ENCODE measurements at places on chromosomes 11 and 22.

DNA sequence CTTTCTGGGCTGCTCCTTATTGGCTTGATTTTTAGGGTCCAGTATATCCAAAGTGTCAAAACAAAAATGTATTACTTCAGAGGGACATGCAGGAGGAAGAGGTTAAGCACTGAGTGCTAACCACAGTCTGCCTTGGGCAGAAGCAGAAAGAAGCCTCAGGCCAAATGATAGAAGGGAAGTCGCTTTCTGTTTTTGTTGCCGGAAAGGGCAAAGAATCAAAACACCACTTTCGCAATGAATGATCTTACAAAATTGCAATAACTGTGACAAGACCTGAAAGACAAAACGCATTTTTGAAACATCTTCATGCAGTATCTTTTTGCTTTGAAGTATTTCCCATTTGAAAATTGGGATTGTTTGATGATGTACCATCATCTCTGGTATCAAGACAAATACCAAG is 70.1 kb upstream of the PICALM start:
- no peak for DNase-seq

- no peak for DNase-seq
Observed at GRCh38 chr11:128610721-128611617, 23.6 kb upstream of the ETS1 start.

DNA sequence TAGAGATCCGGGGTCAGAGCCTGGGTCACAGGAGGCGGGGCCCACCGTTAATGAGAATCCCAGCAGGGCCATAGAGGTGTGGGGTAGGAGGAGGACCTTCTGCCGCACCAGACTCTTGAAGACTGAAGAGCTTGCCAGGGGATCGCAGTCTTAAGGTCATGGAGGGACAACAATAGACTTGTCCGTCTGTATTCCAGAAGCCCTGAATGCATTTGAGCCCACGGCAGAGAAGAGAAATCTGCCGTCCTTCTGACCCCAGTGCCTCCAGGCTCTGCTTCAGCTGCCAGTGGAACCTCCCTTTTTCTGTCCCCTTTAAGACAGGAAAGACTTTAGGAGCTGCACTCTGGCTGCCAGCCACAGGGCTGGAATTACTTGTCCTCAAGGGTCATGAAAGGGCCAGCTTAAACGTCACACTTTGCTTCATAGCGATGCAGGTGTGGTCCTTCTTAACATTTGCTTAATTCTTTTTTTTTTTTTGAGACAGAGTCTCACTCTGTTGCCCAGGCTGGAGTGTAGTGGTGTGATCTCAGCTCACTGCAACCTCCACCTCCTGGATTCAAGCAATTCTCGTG is 15.5 kb upstream of the ST3GAL4 start:
- no peak for DNase-seq

- no peak for DNase-seq
Observed at GRCh38 chr11:7281809-7282208, 30.1 kb downstream of the SYT9 start.

GRCh38 chr22:37472418-37473006 is 13.7 kb downstream of the MFNG start:
- no peak for DNase-seq

DNA sequence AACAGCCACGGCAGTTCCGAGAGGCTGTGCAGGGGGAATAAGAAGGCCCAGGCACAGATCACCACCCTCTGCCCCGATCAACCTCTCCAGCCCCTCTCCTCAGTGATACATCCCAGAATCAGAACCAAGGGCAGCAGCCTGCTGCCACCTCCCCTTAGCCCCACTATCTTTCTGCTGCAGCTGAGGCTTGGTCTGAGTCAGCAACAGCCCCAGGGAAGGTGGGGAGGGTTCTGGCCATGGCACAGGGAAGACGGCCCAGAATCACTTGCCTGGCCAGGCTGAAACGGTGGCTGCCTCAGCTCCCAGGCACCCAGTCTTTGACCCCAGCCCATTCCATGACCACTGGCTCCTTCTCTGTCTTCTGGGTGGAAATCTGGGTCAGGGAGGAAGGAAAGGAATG is 2.3 kb downstream of the CHID1 start:
- DNase-seq, result no peak

DNA sequence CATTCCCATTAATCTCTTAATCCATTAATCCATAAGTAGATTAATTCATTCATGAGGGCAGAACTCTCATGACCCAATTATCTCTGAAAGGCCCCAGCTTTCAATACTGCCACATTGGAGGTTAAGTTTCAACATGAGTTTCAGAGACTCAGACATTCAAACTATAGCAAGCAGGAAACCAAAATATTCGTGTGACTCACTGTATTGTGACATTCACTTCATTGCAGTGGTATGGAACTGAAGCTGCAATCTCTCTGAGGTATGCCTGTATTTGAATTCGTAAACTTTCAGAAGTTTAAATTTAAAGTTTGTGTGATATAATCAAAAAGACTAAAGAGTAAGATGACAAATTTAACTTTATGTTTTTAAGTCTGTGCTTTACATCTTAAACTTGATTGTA is 2.9 kb upstream of the OR52J3 start:
- DNase-seq, result no peak

DNA sequence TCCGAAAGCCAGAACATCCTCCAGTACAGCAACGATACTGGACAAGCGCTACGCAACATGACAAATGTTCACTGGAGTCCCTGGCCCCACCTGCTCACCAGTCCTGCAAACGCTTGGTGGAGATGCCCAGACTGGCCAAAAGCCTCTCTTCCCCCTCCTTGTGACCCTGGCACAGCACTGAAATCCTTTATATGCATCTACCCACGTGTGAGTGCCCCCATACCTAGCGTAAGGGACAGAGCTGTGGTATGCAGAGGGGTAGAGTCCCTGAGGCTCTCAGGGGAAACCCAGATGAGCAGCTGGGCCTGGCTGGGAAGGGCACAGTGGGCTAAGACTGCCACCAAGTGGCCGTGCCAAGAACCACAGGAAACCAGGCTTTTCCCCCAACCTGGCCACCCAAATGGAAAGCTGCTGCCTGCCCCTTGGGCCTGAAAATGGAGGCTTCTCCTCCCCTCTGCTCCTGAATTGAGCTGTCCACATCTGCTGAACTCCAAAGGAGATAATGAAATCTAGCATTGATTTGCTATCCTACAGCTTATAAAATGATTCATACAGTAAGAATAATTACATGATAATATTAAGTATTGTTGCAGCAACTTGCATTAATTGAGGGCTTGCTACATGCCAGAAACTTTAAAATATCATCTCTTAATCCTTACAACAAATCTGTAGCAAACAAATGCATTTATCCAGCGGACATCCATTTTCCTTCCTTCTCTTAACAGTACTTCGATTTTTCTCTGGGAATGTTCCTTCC is 24.8 kb upstream of the TTC12 start:
- DNase-seq, result no peak

- DNase-seq, result no peak
Observed at GRCh38 chr11:103889679-103890078, 146.8 kb upstream of the DDI1 start.

DNA sequence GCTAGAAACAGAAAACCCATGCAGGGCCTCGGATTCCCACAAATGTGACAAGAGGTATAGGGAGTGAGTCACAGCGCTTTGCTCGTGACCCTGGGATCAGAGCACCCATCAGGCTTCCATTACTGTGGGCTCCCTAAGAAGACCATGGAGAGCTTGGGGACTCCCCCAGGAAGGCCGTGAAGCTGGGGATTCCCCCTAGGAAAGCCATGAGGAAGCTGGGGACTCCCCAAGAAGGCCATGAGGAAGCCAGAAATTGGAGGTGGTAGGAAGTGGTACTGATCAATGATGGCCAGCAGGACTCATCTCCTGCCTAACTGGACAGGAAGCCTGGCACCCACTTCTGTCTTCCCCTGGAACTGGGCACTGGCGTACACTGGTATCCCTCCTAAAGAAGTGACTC is 10.1 kb upstream of the DCPS start:
- no peak for DNase-seq

DNA sequence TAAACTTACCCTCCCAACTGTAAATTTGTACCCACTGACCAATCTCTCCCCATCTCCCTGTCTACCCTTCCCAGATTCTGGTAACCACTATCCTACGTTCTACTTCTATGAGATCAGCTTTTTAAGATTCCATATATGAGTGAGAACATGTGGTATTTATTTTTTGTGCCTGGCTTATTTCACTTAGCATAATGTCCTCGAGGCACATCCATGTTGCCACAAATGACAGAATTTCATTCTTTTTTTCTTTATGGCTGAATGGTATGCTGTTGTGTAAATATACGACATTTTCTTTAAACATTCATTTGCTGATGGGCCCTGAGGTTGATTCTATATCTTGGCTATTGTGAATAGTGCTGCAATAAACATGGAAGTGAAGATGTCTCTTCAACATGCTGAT is 74.7 kb upstream of the RRM1 start:
- DNase-seq, result no peak

- DNase-seq, result no peak
Observed at GRCh38 chr22:42549331-42550060, 4.3 kb upstream of the SERHL2 start.

All from HS-27A (cell line).